SK-N-SH (cell line): ENCODE measurements at places on chromosomes 2 and 18.

GRCh38 chr2:149926149-149926548 lies 338.6 kb upstream of the MMADHC start:
- no peak overlapping the region for H3K27ac ChIP-seq
- no peaks in the 10 kb centered on the region for H3K27me3 ChIP-seq
- no peaks in the 10 kb centered on the region; the same call in none of the 2 replicates for H3K4me1 ChIP-seq
- no peaks in the 10 kb centered on the region for H3K36me3 ChIP-seq

GRCh38 chr18:78494204-78495085 lies 485.2 kb upstream of the SALL3 start:
- no peak overlapping the region for H3K27ac ChIP-seq
- H3K36me3 ChIP-seq, result no peaks in the 10 kb centered on the region
- no peak overlapping the region for H3K4me3 ChIP-seq
- no peaks in the 10 kb centered on the region for H3K4me1 ChIP-seq
- no peaks in the 10 kb centered on the region for H3K27me3 ChIP-seq

- DNase-seq, result no peak
- H3K27me3 ChIP-seq, result no peaks in the 10 kb centered on the region
- H3K36me3 ChIP-seq, result no peaks in the 10 kb centered on the region
Measured at GRCh38 chr2:197101519-197101918, 175.0 kb upstream of the PGAP1 start.

GRCh38 chr2:86645752-86646151 lies 22.1 kb upstream of the RNF103 start:
- no peak overlapping the region for H3K4me3 ChIP-seq
- no peaks in the 10 kb centered on the region for H3K36me3 ChIP-seq
- no peak overlapping the region for H3K27ac ChIP-seq
- H3K4me1 ChIP-seq, result no peaks in the 10 kb centered on the region

- H3K27me3 ChIP-seq, result no peaks in the 10 kb centered on the region
- peak overlapping the region; percentile 92 for H3K27ac ChIP-seq
- H3K4me3 ChIP-seq, result peak overlapping the region; percentile 67
- H3K36me3 ChIP-seq, result no peaks in the 10 kb centered on the region
- H3K4me1 ChIP-seq, result peaks cover 11% of the 10 kb centered on the region
Measured at GRCh38 chr2:200307724-200308545, 1.4 kb downstream of the SPATS2L start.

- DNase-seq, result no peak
- no peaks in the 10 kb centered on the region for H3K27me3 ChIP-seq
- H3K4me1 ChIP-seq, result no peaks in the 10 kb centered on the region
- no peaks in the 10 kb centered on the region for H3K36me3 ChIP-seq
- no peak overlapping the region for H3K27ac ChIP-seq
- H3K4me3 ChIP-seq, result no peak overlapping the region
Measured at GRCh38 chr18:32851936-32852335, 79.1 kb upstream of the KLHL14 start.

- no peak overlapping the region for H3K4me3 ChIP-seq
- DNase-seq, result no peak
- no peak overlapping the region for H3K27ac ChIP-seq
- H3K36me3 ChIP-seq, result no peaks in the 10 kb centered on the region
Measured at GRCh38 chr2:239295377-239296019, 105.3 kb downstream of the HDAC4 start.

GRCh38 chr2:12960671-12961070 lies 243.9 kb downstream of the TRIB2 start:
- no peaks in the 10 kb centered on the region for H3K27me3 ChIP-seq
- DNase-seq, result no peak
- peaks cover 12% of the 10 kb centered on the region for H3K4me1 ChIP-seq
- H3K4me3 ChIP-seq, result no peak overlapping the region
- H3K27ac ChIP-seq, result no peak overlapping the region

GRCh38 chr2:218043100-218043499 lies 26.0 kb upstream of the RUFY4 start:
- no peaks in the 10 kb centered on the region for H3K4me1 ChIP-seq
- no peak overlapping the region for H3K4me3 ChIP-seq
- peaks cover 14% of the 10 kb centered on the region; the same call in 1 of the 2 replicates for H3K27me3 ChIP-seq
- DNase-seq, result no peak
- H3K36me3 ChIP-seq, result no peaks in the 10 kb centered on the region
- no peak overlapping the region for H3K27ac ChIP-seq

- no peak overlapping the region for H3K27ac ChIP-seq
- H3K4me1 ChIP-seq, result no peaks in the 10 kb centered on the region
- no peaks in the 10 kb centered on the region for H3K36me3 ChIP-seq
- H3K4me3 ChIP-seq, result no peak overlapping the region
Measured at GRCh38 chr2:209977386-209978239, 24.8 kb upstream of the RPE start.

- H3K27ac ChIP-seq, result no peak overlapping the region
- H3K27me3 ChIP-seq, result peaks cover 9% of the 10 kb centered on the region; the same call in 1 of the 2 replicates
- no peak overlapping the region for H3K4me3 ChIP-seq
Measured at GRCh38 chr2:157479081-157480027, 35.5 kb upstream of the CYTIP start.

GRCh38 chr2:159090514-159091201 lies 122.2 kb downstream of the TANC1 start:
- H3K36me3 ChIP-seq, result peaks cover 3% of the 10 kb centered on the region; the same call in 1 of the 2 replicates
- H3K27ac ChIP-seq, result peak overlapping the region; percentile 18; the same call in 1 of the 2 replicates
- H3K27me3 ChIP-seq, result no peaks in the 10 kb centered on the region
- DNase-seq, result no peak

- no peak overlapping the region for H3K4me3 ChIP-seq
- H3K4me1 ChIP-seq, result no peaks in the 10 kb centered on the region
- DNase-seq, result no peak
- H3K27ac ChIP-seq, result no peak overlapping the region
- no peaks in the 10 kb centered on the region for H3K27me3 ChIP-seq
Measured at GRCh38 chr18:39840406-39840805, 2114.6 kb upstream of the PIK3C3 start.

DNA sequence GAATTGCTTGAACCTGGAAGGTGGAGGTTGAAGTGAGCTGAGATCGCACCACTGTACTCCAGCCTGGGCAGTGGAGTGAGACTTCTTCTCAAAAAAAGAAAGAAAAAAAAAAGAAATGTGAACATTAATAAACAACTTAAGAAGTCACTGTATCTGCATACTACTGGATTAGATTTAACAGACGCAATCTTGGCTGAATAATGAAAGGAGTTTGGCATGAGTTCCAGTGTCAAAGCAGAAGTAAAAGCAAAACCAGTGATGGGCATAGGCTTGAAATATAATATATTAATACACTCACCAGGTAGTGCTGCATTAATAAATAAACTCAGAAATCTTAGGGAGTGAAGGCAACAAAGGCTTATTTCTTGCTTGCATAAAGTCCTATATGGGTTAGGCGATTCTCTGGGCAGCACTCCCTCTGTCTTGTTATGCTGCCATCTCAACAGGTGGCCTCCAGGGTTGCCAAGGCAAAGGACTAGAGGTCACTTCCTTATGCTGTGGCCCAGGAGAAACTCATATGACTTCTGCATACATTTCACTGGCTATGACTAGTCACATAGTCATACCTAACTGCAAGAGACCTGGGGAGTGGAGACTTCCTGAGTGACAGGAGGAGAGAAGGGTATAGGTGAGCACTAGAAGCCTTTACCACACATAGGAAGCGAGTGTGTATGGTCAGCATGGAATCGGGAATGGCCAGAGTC lies 296.2 kb upstream of the SPRED2 start:
- H3K27me3 ChIP-seq, result no peaks in the 10 kb centered on the region; the same call in 1 of the 2 replicates
- H3K4me1 ChIP-seq, result no peaks in the 10 kb centered on the region
- DNase-seq, result no peak
- no peaks in the 10 kb centered on the region for H3K36me3 ChIP-seq
- H3K27ac ChIP-seq, result no peak overlapping the region
- H3K4me3 ChIP-seq, result no peak overlapping the region

GRCh38 chr2:105934467-105934866 lies 189.8 kb downstream of the NCK2 start:
- no peaks in the 10 kb centered on the region for H3K27me3 ChIP-seq
- DNase-seq, result no peak
- no peaks in the 10 kb centered on the region for H3K36me3 ChIP-seq
- H3K27ac ChIP-seq, result no peak overlapping the region
- H3K4me1 ChIP-seq, result no peaks in the 10 kb centered on the region
